GM20000 (cell line): ENCODE measurements at places on chromosomes 5 and 9.
A peak's percentile ranks its signal among the peaks of the same experiment; 100 is the strongest.

GRCh38 chr5:168314735-168315411 lies 23.4 kb downstream of the WWC1 start:
- no peak for DNase-seq

DNA sequence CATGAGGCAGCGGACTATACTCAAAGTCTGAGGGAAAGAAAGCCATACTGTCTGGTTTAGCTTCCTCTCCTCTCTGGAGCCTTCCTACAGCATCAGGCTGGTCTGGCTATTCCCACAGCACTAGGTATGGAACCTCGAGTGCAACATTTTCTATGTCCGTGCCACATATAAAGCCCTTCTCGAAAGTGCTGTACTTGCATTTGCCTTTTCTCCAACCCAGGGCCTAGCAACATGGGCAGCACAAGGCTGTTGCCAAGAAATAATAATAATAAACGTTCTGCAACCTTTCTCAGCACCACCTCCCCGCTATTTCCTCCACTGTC lies 804 bp downstream of the MED10 start:
- DNase-seq = no peak

GRCh38 chr5:82363524-82363923 lies 85.4 kb upstream of the RPS23 start:
- DNase-seq = no peak

DNA sequence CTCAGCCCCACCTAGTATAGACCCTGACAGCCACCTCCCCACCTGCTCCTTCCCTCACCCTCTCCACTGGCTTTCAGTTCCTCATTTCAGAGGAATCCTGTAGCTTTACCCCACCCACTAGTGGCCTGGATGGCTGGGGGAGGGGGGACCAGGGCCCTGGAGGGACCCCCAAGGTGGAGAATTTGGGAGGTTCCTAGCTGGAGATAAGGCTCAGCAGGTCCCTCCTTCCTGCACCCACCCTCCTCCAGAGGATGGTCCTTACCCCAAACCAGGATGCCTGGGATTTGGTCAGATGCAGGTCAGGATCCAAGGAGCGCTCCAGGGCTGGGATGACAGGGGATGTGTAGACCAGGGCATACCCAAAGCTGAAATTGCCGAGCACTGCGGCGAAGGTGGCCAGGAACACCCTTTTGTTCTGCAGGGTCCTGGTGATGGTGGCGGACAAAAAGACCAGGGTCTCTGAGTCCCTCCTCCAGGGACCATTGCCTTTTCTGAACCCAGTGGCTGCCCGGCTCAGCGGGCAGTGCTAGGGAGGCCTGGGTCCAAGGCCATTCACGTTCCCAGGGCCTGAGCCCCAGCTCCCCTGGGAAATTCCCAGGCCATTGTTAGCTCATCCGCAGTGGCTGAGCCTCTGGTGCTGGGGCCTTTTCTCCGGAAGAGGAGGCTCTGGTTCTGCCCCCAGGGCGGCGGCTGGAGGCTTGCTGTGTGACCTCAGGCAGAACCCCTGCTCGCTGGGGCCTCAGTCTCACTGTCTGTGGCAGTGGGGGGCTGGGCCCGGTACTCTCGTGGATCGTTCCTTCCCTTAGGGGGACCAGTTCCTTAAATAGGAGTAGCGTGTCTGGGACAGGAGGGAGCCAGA lies 678 bp downstream of the SLC2A6 start:
- DNase-seq = peak; percentile 77

DNA sequence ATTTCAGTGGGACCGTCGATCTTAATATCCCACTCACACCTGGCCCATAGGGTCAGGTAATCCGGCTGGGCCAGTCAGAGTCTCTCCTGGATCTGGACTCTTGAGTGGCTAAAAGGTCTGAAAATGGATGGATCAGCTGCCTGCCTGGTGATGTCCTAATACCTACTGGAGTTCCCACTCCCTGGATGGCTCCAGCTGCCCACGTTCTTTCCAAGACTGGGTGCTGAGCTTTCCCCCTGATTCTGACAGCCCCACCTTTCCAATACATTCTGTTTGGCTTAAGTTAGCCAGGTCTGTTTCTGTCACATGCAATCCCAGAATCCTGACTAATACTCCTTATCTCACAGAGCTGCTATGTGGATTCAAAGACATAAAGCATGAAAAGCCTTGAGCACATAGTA lies 10.2 kb downstream of the SH3PXD2B start:
- no peak for DNase-seq

DNA sequence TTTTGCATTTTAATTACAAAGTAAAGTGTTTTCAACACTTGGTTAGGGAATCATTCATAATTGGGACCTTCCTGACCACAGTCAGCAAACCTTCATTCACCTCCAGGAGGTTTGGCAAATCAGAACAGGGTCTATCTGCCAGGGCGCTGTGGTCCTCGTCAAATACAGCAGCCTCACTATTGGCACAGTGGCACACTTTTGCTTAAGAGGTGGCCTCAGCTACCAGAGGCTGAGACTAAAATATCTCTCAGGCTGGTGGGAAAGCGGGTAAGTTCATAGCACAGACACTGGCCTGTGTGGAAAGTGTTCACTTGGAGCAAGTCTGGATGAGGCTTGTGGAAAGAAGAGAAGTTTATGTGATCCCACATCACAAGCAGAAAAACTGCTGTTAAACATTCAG lies 268.6 kb upstream of the DAPK1 start:
- no peak for DNase-seq

- no peak for DNase-seq
Measured at GRCh38 chr5:127596501-127596900, 52.4 kb upstream of the CTXN3 start.

GRCh38 chr9:117073539-117074341 lies 341.1 kb downstream of the ASTN2 start:
- peak; percentile 55 for DNase-seq

- DNase-seq = peak; percentile 24
Measured at GRCh38 chr9:4769321-4770080, 23.2 kb upstream of the RCL1 start.

- no peak for DNase-seq
Measured at GRCh38 chr9:72718503-72718902, 197.1 kb downstream of the TMC1 start.

GRCh38 chr9:88949961-88950340 lies 41.3 kb upstream of the S1PR3 start:
- no peak for DNase-seq

- DNase-seq = no peak
Measured at GRCh38 chr5:163867738-163868137, 362.3 kb downstream of the MAT2B start.

GRCh38 chr9:130356877-130357584 lies 87.7 kb upstream of the ASS1 start:
- DNase-seq = no peak

DNA sequence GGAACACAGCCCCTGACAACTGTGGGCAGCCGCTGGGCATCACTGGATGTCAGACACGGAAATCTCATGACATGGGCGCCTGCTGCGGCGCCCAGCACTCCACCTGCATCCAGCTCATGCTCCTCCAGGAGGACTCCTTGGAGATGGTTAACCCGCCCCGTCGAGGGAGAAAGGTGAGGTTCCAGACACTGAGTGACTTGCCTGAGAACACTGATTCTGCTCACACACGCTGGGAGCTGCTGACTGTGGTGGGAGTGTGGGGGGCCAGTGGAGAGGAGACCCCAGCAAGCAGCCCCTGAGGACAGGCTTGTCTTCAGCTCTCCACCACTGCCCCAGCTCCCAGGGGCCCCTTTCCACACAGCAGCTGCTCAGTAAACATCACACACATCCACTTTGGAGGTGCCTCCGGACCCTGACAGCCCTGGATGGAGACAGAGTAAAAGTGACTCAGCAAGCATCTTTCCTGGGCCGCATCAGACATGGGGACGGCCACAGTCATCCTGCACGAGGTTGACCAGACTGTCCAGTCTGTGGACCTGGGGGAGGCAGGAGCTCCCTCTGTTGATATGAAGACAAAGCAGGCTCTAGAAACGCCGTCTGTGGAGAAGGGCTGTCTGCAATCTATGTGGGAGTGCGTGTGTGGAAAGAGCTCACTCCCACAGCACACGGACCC lies 283.7 kb upstream of the IRX4 start:
- DNase-seq = no peak

DNA sequence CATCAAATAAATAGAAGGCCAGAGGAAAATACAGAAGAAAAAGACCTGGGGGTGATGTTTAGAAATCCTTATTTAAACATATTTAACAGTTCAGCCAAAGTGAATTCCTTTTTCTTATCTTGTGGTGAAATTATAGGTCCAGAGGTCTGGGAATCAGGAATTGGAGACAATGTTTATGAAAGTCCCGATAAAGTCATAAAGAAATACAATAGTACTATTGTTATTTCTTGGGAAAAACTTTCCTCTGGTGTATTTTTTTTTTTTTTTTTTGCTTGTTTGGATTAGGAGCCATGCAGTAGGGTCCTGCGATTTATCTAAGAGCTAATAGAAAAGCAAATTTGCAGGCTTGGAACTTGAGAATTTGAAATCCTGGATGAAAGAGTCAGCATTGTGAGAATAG lies 426 bp downstream of the C7 start:
- DNase-seq = no peak

DNA sequence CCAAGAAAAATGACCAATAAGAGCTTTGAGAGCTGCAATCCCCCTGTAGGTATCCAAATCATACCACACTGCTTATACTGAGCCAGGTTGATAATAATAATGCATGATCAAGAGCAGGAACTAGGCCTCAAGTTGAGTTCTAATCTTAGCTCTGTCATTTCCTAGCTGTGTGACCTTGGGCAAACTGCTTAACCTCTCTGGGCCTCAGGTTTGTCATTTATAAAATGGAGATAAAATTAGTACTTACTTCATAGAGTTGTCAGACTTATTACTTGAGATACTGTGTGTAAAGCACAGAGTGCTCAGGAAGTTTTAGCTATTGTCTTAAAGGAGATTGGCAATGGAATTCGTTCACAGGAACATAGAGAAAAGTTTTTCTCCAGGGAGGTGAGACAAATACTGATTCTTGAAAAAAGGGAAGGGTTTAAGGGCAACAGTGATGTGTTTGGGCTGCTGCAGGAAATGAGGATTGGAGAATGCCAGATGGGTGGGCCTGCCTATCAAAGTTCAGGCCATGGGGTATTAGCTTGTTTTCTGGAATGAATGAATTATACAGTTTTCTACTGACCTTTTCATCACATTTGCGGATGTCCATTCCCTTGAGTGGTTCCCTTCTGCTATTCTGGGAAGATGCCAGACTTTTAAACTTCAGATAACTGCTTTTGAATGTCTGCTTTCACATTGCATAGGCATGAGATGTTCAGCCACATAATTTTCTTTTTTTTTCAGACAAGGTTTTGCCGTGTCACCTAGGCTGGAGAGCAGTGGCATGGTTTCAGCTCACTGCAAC lies 10.2 kb upstream of the ATP6V0E1 start:
- no peak for DNase-seq

DNA sequence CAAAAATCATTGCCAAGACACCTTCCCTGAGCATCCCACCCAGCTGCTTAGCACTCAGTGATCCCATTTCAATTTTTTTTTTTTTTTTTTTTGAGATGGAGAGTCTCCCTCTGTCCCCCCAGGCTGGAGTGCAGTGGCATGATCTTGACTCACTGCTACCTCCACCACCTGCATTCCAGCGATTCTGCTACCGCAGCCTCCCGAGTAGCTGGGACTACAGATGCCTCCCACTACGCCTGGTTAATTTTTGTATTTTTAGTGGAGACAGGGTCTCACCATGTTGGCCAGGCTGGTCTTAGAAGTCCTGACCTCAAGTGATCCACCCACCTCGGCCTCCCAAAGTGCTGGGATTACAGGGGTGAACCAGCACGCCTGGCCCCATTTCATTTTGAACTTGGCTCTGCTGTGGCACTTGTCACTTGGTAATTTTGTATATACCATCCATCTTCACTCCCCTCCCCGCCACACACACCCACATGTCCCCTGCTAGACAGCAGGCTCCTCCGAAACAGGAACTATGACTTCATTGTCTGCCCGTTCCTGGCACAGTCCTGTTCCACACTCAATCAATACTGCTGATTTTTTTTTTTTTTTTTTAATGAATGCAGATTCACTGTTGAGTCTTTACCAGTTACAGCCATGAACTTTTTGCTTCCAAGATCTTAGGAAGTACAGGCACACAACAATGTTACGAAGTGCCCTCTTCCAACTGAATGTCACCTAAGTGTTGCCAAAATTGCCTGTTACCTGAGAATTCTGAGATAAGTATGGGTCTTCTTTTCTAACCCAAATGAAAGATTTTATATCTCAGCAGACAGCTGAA lies 17.3 kb upstream of the ZBTB34 start:
- DNase-seq = no peak

- no peak for DNase-seq
Measured at GRCh38 chr9:27618066-27618465, 44.8 kb upstream of the C9orf72 start.

GRCh38 chr9:108636013-108636412 lies 219.8 kb downstream of the ACTL7B start:
- DNase-seq = no peak

DNA sequence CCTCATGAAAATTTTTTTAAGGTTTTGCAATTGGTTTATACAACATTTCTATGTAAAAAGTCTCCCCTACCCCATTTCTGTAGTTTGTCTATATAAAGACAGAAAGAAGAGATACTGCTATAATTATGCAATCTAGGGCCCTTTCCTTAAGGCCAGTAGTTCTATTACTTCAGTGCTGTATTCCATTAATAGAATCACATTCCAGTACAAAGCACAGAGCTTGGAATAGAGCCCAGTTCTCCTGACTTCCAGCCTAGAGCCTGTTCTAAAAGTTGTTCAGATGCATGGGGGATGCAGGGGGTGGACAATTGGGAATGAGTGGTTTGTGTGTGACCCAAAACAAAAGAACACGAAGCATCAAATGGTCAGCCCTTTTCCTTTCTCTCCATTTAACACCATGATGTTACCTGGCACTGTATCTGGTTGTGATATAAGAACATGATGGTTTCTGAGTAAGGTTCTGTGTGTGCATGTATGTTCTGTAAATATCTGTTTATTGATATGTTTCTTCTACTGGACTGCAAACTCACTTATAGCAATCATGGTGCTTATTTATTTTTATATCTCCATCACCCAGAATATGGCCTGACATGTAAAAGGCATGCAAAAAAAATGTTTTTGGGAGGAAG lies 8.2 kb upstream of the GRAMD2B start:
- no peak for DNase-seq

GRCh38 chr9:1732670-1733069 lies 282.5 kb upstream of the SMARCA2 start:
- peak; percentile 7 for DNase-seq

DNA sequence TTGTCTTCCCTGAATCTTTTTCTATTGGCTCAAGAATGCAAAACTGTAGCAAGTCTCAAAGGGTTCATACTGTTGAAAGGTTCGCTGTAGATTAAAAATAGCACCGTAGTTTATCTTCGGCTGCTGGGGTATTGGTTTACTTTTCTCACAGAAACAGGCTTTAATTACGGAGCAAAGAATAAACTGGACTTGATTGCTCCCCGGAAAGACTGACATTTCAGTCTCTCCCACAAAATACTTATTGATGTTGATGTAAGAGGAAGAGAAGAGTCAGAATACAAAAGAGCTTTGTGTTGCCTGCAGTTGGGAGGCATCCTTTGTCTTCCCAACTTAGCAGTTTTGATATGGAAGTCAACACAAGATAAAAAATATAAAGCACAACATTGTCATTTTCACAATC lies 183.9 kb upstream of the DMAC1 start:
- DNase-seq = no peak

- no peak for DNase-seq
Measured at GRCh38 chr9:84821431-84821830, 151.9 kb downstream of the NTRK2 start.

- peak; percentile 63 for DNase-seq
Measured at GRCh38 chr5:140011297-140011802, 31.7 kb downstream of the NRG2 start.

- DNase-seq = no peak
Measured at GRCh38 chr5:175895686-175896102, 24.3 kb downstream of the CPLX2 start.

GRCh38 chr5:62731022-62731421 lies 152.4 kb downstream of the LRRC70 start:
- no peak for DNase-seq

- DNase-seq = no peak
Measured at GRCh38 chr5:160697281-160697680, 154.7 kb downstream of the ATP10B start.
